ENCODE measurements at places on chromosomes 16 and 17.

GRCh38 chr17:39623356-39623950, 3.3 kb upstream of the PPP1R1B start:
- DNase-seq = peak; percentile 87

DNA sequence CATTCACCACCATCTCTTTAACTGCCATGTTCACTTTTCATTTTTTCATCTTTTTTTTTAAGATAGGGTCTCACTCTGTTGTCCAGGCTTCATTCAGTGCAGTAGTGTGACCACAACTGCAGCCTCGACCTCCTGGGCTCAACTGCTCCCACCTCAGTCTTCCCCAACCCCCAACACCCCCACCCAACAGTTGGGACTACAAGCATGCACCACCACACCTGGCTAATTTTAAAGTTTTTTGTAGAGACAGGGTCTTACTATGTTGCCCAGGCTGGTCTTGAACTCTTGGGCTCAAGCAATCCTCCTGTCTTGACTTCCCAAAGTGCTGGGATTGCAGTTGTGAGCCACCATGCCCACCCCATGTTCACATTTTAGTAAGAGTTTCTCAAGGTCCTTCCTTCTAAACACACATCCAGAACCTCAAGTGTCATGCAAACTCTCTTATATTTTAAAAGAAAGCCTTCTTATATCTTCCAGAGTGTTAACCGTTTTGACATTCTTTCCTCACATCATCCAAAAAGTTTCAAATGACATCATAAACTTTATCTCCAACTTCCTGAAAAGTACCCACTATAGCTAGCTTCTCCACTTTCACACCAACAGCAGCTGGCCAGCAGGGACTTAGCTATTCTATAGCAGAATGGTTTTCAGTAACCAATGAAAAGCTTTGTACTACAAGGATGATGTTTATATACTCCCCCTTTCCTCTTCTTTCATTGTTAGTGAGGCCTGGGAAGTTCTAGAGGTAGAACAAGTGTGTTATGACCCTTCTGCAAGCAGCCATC, 49.3 kb downstream of the TRAF4 start:
- DNase-seq = no peak

- DNase-seq = no peak
Observed at GRCh38 chr16:87728026-87728425, 37.8 kb downstream of the KLHDC4 start.

DNA sequence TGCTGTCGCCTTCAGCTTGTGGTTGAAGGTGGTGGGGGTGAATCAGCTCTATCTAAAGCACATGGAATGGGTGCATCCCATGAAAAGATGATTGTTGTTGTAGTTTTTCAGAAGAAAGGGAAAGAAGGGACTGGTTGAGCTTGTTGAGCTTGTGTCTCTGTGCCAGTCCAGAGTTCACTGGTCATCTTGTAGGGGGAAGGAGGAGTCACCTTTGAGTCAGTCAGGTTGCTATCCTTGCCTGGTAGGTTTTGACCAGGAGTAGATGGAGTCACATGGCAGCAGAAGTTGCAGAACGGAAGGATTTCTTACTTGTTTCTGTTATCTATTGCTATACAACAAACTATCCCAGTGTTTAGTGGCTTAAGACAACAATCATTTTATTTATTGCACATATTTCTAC, 73.3 kb downstream of the PLCG2 start:
- no peak for DNase-seq

- DNase-seq = no peak
Observed at GRCh38 chr16:23288726-23289512, 13.2 kb upstream of the SCNN1B start.

DNA sequence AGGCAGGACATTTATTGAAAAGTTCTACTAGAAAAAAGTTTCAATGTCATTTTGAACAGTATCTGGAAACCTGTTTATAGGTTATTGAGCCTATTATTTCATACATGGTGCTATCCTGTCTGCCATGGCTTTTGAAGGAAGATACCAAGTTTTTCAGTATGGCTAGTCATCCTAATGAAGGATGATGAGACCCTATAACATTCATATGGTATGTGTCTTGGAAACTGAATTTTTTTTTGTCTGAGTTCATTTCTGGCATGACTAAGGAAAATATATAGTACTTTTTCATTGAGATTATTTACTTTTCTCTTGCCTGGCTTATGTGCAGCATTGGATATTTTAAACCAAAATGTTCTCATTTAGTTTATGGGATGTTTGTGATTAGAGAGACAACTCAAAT, 30.2 kb downstream of the CLTC start:
- no peak for DNase-seq

DNA sequence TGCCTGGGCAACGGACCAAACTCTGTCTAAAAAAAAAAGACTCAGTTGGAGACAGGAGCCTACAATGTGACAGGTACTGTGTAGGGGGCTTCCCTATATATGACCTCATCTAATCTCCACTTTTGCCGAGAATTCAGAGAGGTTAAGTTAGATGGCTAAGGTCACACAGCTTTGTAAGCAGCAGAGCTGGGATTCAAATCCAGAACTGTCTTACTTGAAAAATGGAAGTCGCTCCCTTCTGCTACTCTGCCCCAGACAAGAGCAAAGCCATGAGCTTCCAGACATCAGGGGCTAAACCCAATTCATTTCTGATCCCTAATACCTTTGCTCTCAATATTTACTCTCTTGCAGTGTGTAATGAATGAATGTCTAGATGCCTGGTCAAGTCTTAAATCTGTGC, 41.5 kb upstream of the ABCC12 start:
- no peak for DNase-seq

DNA sequence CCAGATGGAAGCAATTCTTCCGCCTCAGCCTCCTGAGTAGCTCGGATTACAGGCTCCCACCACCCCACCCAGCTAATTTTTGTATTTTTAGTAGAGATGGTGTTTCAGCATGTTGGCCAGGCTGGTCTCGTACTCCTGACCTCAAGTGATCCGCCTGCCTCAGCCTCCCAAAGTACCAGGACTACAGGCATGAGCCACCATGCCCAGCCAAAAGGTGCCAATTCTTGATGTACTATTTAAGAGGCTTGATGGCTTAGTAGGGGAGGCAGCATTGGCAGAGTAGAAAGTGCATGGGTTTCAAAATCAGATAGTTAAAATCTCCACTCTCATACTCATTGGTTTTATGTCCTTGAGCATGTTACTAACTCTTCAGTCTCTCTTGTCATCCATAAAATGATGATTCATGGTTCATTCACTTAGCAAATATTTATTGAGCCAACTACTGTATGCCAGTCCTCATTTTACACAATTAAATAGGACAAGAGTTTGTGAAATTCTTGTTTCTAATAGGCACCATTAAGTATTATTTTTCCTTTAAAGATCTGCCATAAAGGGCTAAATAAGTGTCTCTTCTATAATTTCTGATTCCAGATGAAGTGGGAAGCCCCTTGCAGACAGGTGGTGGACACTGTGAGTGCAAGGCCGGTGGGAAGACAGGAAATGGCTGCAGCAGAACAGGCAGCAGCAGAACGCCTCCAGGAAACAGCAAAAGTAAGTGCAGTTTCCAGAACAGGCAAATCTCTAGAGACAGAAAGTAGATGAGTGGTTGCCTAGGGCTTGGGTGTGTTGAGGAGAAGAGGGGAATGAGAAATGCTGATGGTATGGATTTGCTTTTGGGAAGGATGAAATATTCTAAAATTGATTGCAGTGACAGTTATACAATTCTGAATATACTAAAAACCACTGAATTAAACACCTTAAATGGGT, 8.2 kb upstream of the RPL27 start:
- DNase-seq = no peak

- DNase-seq = peak; percentile 80
Observed at GRCh38 chr16:2194852-2195321, 1.5 kb downstream of the CASKIN1 start.

DNA sequence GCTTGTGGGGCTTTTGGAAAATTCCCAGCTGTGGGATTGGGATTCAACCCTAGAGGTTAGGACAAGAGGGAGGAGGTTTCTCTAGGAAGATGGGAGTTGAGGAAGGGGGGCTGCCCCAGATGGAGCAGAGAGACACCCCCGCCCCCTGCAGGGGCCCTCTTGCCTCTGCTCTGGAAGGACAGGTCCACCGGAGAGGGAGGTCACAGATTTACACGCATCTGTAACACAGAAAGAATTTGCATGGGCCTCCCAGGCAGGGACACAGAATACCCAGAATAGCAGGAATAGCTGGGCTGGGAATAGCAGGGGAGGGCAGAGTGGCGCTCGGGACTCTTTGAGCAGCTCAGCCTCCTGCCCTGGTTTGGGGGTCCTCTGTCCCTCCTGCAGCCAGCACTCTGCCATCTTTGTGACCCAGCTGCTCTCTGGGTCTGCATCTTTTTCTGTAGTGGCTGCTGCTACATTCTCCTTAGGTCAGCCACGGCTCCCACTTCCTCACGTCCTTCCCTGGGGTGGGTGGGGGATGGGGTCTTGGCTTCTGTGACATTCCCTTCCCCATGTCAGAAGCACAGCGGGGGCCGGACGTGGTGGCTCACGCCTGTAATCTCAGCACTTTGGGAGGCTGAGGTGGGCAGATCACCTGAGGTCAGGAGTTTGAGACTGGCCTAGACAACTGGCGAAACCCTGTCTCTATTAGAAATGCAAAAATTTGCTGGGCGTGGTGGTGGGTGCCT, 33.9 kb upstream of the PLLP start:
- no peak for DNase-seq

DNA sequence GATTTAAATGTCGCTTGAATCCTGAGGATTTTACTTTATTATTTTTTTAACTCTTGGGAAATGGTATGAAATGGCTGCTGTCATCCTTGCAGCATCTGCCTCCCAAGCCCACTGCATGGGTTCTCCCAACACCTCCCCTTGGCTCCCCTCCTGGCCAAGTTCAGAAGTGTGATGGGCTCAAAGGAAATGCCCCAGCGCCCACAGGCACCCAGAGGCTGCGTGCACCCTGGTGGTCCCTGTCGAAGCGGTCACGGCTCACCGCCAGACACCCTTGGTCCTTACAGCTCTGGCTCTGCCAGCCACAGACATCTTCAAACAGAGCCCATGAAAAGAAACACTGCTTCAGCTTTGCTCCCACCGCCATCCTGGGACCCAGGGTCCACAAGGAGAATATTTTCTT, 334.7 kb downstream of the SOX9 start:
- no peak for DNase-seq

DNA sequence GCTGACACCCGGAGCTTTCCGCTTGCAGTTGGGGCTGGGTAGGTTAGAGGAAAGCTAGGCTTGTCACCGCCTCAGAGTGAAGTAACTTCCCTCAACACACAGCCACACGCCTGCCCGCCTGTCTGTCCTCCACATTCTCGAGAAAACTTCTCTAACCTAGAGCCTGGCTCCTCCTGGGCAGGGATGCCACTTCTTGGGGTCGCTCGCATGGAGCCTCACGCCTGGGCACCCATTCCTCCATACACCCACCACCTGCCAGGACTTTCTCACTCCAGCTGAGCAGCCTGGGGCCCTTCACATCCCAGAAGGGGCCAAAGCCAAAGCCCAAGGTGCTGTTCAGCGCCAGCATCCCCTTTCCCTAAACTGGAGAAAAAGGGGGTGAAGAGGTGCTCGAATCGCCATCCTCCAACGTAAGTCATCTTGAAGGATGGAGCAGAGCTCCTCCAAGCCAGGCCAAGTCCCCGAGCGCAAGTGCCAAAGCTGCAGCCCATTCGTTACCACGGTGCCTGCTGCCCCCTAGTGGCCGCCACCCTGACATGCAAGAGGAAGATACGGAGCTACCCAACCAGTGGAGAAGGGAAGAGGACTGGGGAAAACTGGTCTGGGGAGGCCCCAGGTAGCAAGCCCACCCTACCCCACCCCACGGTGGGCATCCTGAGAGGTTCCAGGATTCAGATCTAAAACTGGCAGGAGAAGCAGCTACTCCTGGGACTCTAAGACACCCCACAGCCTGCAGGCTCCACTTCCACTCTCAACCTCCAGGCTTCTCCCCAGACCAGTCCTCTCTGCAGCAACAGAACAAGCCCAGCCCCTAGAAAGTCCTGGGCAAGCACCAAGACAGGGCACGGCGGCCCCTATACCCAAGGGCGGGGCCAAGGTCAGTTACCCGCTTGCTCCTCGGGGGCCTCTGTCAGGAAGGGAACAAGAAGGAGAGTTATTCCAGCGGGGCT, 63.1 kb downstream of the MYO18A start:
- peak; percentile 83 for DNase-seq

Measured in GM13977 (cell line).